Stimulated activated CD4-positive, alpha-beta T cell treated with anti-CD3 and anti-CD28 coated beads, Interleukin-15, amount 100 ng/mL, for 24 hours (primary cell): ENCODE measurements at places on chromosomes 2 and 18.

GRCh38 chr18:44708451-44709083 is 27.9 kb downstream of the SETBP1 start:
- DNase-seq, result no peak

DNA sequence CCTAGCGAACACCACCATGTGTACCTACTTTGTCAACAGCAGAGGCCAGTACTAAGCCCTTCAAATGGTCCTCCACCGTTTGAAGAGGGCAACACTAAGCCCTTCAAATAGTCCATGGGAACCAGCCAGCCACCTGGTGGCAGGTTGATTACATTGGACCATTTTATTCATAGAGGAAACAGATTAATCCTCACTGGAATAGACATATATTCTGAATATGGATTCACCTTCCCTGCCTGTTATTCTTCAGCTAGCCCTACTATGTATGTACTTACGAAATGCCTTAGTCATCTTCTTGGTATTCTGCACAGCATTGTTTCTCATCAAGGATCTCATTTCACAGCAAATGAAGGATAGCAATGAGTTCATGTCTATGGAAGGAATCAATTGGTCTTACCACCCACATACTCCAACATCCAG is 10.0 kb upstream of the ZNF396 start:
- DNase-seq, result no peak

DNA sequence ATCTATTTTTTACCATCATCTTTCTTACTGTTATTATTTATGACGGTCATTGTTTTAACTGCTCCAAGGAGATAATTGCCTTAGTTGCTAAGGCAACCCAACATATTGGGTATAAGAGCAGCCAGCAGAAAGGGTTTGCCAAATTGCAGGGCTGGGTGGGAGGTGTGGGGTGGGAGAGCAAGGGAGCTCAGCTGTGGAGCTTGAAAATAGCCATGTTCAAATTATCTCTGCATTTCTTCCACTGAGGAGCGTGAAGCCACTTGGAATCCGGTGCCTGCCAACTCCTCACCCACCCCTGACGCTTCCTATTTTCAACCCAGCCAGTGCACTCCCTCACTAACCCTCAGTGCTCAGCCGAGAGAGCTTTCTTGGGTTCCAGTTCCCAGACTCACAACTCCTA is 60.8 kb downstream of the SETBP1 start:
- no peak for DNase-seq

- DNase-seq, result no peak
These were observed 28.6 kb downstream of the HS1BP3 start for GRCh38 chr2:20622296-20622686.
